Non-pigmented ciliary epithelial cell (primary cell): ENCODE measurements at places on chromosomes 1 and 21.

DNA sequence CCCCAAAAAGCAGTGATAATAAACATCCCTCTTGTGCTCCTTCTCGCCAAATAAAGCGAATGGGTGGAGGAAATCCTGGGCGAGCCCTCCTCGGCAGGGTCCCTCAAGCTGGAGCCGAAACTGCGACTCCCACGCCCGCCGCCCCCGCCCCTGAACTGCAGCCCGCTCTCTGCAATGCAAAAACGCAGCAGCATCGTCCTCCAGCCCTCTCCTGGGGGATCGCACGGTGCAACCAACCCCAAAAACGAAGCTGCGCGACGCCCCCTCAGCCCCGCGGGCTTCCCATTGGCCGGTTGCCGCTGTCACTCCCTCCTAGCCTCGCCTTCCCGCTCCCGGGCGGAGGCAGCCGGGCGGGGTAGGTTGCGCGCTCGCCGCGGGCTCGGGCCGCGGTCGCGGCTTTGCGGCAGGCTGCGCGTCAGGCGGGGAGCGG is at the start of gene TMCC2:
Gene TMCC2, plus strand, starts transcription at position 363 of the 430 bp plus-strand sequence. CDS start 619 bp downstream, outside the sequence.
- DNase-seq: no peak

GRCh38 chr21:37453350-37453749 is 86.8 kb downstream of the DYRK1A start:
- no peak for DNase-seq

DNA sequence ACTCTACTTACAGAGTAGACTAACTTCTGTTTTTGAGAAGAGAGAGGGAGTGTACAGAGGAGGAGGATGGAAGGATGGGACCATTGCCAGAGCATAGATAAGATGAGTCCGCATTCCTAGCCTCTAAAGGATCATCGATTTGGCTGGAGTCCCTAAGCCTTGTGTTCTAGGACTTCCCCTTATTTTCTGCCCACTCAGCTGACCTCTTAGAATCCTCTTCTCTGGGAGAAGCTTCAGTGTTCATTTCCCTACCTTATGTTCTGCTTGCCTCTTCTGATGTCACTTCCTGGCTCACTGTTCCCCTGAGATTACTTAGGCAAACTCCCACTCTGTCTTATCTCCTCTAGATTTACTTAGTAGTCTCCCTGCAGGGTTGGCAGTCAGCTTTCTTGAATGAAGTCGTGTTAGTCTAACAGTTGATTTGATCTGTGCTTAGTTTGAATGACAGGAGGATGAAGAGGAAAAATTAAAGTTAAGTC is 156.7 kb downstream of the SYT2 start:
- DNase-seq: no peak

DNA sequence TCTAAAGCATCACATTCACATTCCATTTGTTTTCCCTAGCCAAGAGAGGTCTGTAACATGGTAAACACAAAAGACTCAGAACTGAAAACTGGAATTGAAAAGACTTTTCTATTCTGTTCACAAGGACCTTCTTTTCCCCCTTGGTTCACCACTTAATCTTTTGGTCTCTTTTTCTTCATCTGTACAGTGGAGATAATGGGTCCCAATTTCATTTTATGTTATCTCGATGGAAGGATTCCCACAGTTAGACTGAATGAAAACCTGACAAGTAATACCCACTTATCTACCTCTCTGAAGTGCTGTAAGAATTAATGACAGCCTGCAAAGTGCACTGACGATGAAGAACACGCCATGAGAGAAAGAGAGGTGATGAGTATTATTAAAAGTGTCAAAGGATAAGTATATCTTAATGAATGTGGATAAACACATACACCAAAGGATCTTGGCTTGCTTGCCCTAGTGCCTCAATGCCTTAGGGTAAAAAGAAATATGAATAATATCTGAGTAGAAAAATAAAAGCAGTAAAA is 71.5 kb downstream of the CYYR1 start:
- no peak for DNase-seq

- no peak for DNase-seq
Observed at GRCh38 chr1:10692401-10693021, 103.9 kb downstream of the CASZ1 start.

- DNase-seq: no peak
Observed at GRCh38 chr1:102977292-102977691, 131.0 kb downstream of the COL11A1 start.

GRCh38 chr1:43530483-43531106 is at the start of gene PTPRF:
Gene PTPRF (plus strand): TSS chr1:43530883. CDS start chr1:43545076, 14,193 bp downstream.
- DNase-seq: no peak

DNA sequence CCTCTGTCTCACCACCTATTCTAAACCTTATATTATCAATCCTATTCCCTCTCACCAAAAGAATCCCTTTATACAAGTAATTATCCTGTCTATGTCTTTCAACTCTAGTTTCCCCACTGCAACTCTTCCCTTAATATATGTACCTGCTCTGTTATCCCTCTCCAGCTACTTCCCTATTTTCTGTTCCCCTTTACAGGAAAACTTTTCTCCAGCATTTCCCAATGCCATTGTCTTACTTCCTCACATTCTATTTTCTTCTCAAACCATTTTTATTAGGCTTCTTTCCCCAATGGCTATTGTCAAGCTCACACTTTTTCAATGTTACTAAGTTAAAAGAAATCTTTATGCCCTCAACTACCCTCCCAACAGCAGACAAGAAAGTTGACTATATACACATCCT is 11.6 kb downstream of the DPYD start:
- no peak for DNase-seq
